ENCODE measurements at places on chromosomes 6 and 20.

DNA sequence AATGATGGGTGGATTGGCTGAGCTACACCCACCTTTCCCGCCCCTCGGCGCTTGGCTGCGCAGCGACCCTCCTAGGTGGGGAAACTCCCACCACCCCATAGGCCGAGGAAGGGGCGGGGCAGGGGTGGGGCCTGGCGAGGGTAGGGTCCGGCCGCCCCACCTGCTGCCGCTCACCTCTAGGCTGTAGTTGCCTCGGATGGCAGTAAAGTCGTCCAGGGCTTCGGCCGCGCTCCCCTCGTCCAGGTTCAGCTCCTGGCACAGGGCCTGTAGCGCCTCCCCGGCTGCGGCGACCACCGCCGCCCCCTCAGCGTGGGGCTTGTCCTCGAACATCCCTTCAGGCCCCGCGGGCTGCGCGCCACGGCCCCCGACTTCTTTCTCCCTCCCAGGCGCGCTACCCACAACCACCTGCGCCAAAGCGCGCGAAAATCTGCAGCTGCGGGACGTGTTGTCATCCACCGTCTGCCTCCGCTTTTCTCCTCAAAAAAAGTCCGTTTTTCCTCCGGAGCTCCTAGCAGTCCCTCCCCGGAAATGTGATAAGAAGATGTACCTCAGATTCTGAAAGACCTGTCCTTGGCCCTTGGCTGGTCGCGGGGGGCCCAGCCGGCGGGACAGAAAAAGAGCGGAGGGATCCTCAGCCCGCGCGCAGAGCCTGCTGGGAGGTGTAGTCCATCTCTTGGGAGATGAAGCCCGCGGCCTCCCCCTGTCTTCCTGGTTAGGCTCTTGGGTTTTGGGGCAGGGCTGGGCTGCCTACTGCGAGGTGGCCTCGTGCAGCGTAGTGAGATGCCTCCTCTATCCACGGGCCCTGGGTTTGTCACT lies at the start of gene RBL1:
Gene RBL1 (minus strand): TSS at position 399 of the 816 bp plus-strand sequence. CDS start 69 bp downstream, at position 330.
- peak; percentile 76 for DNase-seq

DNA sequence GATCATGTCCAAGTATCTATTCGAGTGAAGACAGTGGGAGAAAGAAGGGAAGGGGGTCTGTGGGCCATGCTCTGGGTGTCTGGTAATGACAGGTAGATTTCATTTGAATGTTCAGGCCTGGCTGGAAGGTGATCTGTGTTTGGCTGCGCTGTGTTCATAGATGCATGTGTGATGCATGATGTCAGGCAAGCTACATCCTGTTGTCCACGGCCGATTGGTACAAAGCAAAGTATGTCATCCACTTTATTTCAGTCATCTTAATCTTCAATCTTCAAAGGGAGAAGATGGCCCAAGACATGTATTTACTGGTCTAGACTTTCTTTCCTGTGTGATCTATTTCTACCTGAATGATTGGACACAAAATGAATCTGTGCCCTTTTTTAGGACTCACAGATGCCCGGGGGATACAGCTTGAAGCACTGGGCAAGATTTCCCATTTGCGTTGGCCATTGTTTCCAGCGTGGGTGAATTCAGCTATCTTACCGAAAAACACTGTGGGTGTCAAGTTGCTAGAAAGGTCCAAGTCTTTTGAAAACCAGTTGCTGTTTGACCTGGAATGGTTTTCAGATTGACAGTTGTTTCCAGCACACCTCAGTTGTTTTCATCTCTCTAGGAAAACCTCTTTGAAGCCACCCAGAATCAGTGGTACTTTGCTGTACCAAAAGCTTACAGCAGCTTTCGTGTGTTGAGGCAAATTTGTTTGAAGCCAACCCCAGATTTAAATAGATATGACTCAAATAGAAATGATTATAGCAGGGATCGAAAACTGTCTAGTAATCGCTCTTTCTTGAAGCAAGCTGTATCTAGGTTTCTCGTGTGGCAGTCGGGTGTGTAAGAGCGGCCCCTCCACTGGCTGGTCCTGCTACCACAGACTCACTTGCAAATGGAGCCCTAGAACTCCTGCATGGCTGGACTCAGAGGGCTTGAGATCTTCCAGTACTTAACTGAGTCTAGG lies 27.2 kb downstream of the DUSP22 start:
- no peak for DNase-seq

DNA sequence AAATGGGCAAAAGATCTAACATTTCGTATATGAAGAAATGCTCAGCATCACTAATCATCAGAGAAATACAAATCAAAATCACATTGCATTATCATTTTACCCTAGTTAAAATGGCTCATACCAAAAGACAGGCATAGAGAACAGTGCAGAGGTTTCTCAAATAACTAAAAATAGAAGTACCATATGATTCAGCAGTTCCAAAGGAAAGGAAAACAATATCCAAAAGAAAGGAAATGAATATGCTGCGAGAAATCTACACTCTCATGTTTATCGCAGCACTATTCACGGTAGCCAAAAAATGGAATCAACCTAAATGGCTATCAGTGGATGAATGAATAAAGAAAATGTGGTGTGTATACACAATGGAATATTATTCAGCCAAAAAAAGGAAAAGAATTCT lies 63.5 kb downstream of the VTA1 start:
- DNase-seq, result no peak

GRCh38 chr6:155273431-155273830 lies 9.6 kb downstream of the CLDN20 start:
- no peak for DNase-seq

DNA sequence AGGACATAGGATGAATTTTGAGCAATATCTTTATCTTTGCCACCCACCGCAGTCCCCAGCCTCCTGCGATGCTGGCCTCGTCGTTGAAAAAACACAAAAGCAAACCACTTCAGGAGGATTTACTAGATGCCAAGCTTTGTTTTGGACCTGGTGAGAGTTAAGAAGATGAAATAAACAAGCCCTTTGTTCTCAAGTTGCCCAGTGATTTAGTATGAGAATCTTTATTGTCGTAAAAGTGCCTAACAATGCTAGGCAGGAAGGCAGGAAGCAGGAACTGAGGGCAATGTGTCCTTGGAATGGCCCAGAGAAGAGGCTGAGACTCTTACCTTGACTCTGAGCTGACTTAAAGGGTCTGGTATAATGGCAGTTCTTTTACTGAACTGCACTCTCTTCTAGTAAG lies 116.0 kb downstream of the TRMT11 start:
- no peak for DNase-seq

DNA sequence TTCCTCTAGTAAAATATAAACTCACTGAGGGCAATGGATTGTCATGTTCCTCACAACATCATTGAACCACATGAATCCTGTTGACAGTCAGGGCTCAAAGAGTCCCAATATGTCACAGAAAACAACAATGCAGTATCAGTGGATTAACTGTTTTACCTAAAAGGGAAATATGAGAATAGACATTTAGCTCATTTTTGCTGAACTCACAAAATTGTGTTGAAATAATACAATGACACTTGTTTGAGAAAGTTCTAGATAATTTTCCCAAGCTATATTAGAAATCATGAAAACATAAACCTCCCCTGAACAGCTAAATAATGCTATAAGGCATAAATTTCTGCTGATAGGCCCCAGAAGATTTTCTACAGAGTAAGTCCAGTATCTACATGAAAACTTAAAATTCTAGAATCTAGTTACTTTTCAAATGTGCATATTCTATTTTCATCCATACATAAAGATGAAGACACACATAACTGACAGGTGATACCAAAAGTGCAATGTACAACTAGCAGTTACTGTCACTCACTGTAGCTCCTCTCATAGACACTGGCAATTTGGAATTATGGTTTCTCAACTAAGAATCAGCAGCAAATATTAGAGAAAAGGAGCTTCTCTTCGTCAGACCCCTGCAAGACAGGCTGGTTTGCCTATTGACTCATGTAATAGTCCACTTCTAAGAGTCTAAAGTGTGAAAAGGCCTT lies 269.9 kb downstream of the PTPRK start:
- no peak for DNase-seq

- DNase-seq, result no peak
These were observed 157.8 kb upstream of the PREP start for GRCh38 chr6:105560611-105561066.

- no peak for DNase-seq
These were observed 749.7 kb upstream of the ADGRB3 start for GRCh38 chr6:67885081-67886033.

DNA sequence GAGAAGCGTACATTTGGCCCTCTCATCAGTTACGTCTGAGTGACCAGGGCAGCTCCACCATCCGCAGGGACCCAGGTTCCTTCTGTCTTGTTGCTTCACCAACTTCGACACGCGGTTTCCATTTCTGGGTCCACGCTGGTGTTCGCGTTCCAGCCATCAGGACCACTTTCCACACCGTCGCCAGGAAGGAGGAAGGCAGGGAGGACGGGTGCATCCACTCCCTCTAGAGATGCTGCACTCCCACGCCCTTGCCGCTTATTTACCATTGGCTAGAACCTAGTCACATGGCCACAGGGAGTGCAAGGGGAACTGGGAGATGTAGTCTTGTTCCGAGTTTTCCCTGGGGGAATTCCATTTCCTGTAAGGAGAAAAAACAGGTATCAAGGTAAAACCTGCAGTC lies 33.2 kb upstream of the SNX9 start:
- no peak for DNase-seq

- no peak for DNase-seq
These were observed 12.8 kb downstream of the AARS2 start for GRCh38 chr6:44300292-44300823.

DNA sequence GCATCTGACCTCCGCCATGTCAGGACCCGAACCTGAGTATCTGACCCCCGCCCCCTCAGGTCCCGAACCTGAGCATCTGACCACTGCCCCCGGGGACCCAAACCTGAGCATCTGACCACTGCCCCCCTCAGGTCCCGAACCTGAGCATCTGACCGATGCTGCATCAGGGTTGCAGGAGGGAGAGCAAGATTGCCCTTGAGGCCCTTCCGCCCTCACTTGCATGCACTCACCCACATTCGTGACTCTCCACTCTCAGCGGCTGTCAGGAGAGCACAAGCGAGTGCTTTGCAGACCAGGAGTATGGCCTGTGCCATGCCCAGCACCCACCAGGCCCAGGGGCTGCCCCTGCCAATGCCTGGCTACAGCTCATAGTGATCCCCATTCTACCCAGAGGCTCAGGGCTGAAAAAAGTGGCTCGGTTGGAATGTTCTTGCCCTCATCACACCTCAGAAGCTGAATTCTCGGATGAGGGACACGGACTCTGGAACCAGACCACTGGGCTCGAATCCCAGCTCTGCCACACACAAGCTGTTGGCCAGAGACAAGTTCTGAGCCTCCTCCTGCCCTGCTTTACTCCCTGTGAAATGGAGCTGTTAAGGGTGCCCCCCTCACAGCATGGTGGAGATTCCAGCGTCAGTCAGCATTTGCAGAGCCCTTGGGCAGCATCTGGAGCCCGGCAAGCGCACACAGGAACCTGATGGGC lies 82.1 kb downstream of the DLL1 start:
- DNase-seq, result no peak

DNA sequence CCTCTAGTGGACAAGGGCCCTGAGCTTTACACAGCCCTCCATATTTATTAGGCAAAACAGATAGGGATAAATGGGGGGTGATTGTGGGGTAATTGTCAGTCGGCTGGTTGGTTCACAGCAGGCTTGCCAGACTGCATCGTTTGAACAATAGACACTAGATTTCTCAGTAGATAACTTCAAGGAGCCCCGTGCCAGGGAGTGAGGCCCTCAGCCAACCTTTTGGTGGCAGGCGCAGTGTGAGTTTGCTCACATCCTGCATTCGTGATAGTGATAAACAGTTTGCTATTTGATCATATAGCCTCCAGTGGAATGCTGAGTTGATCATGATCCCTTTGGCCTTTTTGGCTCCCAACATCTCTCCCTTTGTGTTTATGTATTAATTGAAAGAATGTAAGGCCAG lies 3.6 kb upstream of the ABHD12 start:
- no peak for DNase-seq

GRCh38 chr6:146642921-146643320 lies 44.1 kb downstream of the ADGB start:
- no peak for DNase-seq

- no peak for DNase-seq
These were observed 27.1 kb downstream of the COX4I2 start for GRCh38 chr20:31664696-31665354.

GRCh38 chr6:130525408-130525807 lies 159.6 kb downstream of the TMEM200A start:
- no peak for DNase-seq

DNA sequence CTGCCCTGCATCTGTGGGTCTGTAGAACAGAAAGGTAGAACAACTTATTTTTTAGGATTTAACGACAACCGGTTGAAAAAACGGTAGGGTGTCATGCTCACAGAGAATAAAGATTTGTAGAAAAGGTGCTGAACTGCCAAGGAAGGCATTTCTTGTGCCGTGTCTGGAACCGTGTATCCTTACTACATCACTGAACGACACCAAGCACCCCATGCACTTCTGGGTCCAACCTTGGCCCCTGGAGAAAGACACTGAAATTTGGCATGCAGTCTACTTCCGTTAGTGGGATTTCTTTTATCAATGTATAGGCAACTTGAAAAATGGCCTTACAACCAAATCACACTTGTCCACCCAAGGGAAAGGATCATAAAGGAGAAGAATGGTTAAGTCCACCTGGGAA lies 145.5 kb downstream of the ZMYND8 start:
- DNase-seq, result no peak

GRCh38 chr6:56223995-56224394 lies 23.4 kb downstream of the COL21A1 start:
- DNase-seq, result no peak

DNA sequence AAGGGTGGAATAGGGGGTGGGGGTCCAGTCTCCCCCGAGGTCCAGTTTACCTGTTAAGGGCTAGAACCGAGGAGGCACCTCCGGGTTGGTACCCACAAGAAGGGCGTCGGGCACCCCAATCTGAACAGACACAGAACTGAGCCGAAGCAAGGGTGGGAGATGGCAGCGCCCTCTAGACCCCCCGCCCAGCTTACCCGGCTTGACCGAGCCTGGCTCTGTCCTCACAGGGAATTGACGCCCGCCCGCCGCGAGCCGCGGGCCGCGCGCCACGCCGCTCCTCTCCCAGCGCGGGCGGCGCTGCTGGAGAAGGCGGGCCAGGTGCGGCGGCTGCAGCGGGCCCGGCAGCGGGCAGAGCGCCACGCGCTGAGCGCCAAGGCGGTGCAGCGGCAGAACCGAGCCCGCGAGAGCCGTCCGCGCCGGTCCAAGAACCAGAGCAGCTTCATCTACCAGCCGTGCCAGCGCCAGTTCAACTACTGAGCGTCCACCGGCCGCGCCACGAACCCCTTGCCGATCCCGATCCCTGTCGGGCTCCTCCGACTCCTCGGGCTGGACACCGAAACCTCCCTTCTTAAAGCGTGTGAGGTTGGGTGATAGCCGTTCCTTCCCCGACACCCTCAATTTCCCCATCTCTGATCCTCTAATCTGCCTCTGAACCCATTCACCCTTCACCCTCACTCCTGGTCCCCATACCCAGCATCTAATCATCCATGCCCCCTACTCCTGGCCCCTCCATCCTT lies 5.9 kb downstream of the TP53INP2 start:
- peak; percentile 72 for DNase-seq

DNA sequence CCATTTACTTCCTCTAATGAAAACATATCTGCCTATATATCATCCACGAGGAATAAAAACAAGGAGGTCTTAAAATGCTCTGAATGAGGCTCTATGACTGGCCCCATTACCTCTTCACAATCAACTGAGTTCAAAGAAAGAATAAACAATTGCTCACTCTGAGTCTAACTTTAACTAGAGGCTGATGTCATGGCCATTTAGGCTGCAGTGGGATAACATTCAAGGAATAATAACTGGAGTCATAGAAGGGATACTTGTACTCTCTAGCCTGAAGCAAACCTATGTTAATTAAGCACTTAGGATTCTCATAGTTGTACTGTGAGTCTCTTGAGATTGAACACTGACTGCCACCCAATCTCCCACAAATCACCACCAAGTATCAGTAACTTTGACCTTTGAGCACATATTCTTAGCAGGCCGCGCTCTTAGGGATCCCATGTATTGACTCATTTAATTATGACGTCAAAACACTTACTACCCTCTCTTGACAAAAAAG lies 70.2 kb downstream of the PERP start:
- DNase-seq, result no peak
